ENCODE measurements at places on chromosomes 16 and 17. TPM values are rescaled to one million over a fixed set of nuclear protein-coding genes. Genes with fewer than 3 reads are reported as not detected.

Gene SEPTIN1
- total RNA-seq, result 7.2 TPM

Gene ELMO3
- total RNA-seq, result 2.0 TPM

Gene HLF
- total RNA-seq, result 21.4 TPM

Gene RGS9
- total RNA-seq, result 21.0 TPM

Gene AXIN2
- 18.0 TPM for total RNA-seq

Gene CPHXL2
- total RNA-seq, result not detected

Gene CD300H
- not detected for total RNA-seq

DNA sequence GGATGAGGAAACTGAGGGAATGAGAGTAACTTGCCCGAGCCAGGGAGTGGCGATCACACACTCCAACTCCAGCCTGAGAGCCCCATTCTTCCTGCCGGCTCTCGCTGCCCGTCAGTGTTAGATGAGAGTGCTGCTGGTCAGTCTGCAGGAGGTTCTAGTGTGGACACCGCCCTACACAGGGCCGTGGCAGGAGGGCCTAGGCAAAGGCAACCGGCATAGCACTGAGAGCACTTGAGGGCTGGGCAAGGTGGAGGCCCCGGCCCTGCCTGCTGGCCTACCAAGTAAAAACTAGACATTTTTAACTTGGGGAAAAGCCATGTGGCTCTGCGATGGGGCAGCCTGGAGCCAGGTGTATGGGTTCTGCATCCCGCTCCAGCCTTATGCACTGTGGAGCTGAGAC lies 354.8 kb downstream of the SEC14L1 start:
- DNase-seq, result peak; percentile 54

GRCh38 chr16:81513204-81514040 lies 68.8 kb downstream of the CMIP start:
- DNase-seq, result no peak

DNA sequence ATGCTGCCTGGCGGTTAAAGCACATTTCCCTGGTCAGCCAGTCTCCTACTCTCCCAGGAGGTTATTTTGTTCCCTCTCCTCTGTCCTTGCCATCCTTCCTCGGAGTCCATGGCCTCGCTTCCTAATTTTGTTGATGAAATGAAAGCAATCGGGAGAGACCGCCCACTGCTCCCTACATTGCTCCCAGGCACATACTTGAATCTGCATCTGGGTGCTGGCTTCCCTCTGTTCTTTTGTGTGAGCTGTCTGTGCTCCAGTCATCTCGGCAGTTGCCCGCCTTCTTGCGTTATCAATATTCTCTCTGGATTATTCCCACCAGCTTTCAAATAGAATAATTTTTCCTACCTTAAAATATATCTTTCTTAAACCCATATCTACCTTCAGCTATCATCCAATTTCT lies 11.1 kb downstream of the KRT23 start:
- DNase-seq, result no peak

- no peak for DNase-seq
Measured at GRCh38 chr17:17446666-17447155, 30.1 kb upstream of the MED9 start.

DNA sequence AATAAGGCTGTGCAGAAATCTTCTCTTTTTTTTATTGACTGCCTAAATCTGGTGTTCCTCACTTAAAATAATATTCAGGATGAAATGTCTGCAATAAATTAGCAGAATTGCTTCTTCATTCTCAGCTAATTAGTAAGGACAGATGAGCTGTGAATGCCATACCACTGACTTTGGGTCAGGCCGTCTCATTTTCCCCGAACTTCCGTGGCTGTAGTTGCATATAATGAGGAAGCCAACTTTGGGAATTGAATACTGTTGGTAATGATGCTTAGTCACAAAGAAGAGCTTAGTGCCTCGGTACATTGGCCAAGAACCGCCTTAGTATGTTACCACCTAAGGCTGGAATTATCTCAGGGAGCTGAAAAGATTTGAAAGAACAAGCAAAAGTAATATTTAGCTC lies 47.6 kb downstream of the NUP93 start:
- no peak for DNase-seq

DNA sequence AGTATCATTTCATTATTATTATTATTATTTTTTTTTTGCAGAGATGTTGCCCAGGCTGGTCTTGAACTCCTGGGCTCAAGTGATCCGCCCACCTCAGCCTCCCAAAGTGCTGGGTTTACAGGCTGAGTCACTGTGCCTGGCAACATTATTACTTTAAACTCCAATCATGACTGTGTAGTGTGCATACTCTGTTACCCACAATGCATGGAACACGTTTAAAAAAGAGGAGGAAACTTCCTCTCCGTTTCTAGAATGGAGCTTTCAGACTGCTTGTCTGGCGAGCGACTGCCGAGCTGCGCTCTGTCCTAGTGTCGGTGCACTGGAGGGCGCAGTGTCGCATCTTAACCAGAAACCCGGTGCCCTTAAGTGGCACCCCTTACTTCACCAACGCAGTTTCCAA lies 22.1 kb upstream of the FASN start:
- DNase-seq, result no peak
